ENCODE measurements at places on chromosomes 1 and 21.

DNA sequence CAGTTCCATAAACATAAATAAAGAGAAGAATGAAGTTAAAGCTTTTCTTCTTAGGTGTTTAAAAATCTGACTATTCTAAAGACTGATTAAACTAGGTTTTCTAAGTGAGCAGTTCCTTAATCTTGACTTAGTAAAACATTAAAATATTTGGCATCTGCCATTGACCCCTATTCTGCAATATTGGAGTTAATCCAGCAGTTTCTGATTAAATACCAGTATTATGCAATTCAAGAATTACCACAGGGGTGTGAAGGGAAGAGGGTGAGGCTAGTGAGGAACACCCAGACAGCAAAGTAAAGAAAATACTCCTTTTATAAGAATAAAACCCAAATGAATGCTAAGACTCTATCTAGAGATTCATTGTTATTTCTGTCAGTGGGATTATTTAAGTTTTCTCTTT is 40.9 kb downstream of the CLIC4 start:
- no peak for DNase-seq

DNA sequence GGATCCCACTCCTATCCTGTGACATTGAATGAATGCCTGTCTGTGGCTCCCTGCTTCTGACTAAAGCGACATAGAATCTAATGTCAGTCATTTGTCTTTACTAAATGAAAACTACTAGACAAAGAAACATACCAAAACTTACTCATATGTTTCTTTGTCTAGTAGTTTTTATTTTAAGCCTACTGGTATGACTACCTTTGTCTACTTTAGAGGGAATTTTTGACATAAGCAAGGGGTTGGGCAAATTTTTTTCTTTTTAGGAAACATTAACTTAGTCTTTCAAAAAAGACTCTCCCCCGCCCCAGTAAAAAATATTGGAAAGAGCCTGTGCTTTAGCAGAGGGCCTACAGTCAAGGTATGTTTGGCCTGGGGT is 4.9 kb downstream of the NEK7 start:
- DNase-seq, result no peak

DNA sequence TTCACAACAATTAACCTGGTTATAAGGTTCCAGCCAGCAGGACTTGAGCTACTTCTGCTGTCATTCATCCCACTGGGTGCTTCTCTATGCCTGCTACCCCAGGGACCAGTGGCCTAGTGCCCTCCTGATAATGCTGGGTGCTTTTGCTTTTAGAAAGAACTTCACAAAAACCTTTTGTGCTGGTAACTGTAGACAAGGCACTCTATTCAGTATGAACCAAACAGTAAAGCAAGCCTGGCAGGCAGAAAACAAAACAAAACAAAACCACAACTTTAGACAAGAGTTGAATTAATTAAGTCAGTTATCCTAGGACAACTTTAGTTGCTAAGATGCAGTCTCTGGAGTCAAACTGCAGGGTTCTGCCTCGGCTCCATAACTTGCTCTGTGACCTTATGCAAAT is 61.9 kb upstream of the ADGRL2 start:
- no peak for DNase-seq

DNA sequence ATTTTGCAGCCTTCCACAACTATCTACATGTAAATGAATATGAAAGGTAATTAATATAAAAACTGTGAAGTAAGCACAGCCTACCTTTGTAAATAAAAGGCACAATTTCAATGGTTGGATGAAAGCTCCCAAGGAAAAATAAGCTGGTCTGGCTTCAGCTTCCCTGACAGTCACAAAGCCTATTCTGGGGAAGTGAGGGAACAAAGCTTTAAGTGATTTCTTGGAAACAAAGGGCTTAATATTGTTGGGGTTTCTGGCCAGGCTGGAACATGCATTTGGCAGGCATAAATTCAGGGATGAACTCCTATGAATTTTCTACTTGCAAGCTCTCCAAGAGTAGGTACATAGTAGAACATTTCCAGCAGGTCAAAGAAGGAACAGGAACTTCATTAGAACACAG is 17.3 kb downstream of the BCAS2 start:
- DNase-seq, result no peak

- DNase-seq, result peak; percentile 78
These were observed 23.6 kb upstream of the KIRREL1 start for GRCh38 chr1:157969697-157970485.

- DNase-seq, result no peak
These were observed 31.9 kb downstream of the GDAP2 start for GRCh38 chr1:117897551-117897950.

DNA sequence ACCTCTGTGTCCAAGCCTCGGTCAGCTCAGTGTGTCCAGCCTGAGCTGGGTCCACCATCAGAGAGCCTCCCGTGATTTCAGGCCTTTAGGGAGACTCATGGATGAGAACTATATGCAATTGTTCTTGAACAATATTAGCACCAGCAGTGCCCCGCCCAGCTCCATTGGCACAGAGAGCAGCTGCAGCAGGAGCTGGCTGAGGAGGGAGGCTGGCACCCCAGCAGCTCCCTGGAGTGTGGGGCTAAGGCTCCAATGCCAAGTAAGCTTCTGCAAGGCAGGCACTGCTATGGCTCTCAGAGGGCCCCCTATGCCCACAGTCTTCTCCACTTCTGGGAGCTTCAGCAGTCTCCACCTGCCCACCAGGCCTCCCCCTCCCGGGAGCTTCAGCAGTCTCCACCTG is 593.3 kb downstream of the MATN1 start:
- DNase-seq, result no peak

- no peak for DNase-seq
These were observed 53.6 kb upstream of the EFHD2 start for GRCh38 chr1:15355968-15356625.

- no peak for DNase-seq
These were observed 108.6 kb downstream of the NTMT2 start for GRCh38 chr1:170254371-170254770.

GRCh38 chr1:161074676-161075368 is 5.1 kb upstream of the ARHGAP30 start:
- peak; percentile 76 for DNase-seq

GRCh38 chr1:42319871-42320484 is 15.1 kb downstream of the FOXJ3 start:
- no peak for DNase-seq

DNA sequence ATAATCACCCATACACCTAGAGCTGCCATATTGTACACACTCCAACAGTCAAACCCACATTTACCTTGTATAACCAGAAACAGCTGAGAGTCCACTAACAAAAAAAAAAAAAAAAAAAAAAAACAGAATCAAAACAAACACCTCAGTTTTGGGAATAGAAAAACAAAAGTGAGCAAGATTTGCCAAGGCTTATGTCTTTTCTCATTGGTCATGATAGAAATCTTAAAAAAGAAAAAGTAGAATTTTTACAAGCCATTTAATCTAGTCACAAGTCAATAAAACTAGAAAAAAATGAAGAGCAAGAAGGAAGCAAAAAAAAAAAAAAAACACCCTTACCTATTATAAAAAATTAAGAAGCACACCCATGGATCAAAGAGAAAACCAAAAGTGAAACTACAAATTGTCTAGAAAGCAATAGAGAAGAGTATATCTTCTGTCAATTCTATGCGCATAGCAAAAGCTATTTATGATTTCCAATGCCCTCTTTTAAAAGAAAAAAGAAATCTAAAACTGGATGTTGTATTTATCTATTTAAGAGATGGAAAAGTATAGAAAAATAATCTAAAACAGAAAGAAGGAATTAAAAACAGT is 113.2 kb upstream of the GALNT2 start:
- DNase-seq, result no peak

DNA sequence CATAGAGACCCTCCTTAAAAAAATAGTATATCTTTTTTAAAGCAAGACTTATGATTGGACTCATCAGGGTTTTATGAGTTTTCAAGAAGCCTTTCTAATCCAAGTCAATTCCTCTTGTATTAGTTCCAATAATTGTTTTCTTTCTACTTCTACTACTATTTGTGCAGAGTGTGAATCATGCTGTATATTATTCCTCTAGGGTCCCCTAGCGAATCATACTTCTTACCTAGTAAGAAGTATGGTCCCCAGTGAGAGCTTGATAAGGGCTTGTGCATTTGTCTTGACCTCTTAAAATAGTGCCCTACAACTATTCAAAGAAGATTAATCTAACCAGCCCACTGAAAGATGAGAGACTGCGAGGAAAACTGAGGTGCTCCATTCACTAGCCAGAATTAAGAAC is 715.7 kb upstream of the ZP4 start:
- no peak for DNase-seq

DNA sequence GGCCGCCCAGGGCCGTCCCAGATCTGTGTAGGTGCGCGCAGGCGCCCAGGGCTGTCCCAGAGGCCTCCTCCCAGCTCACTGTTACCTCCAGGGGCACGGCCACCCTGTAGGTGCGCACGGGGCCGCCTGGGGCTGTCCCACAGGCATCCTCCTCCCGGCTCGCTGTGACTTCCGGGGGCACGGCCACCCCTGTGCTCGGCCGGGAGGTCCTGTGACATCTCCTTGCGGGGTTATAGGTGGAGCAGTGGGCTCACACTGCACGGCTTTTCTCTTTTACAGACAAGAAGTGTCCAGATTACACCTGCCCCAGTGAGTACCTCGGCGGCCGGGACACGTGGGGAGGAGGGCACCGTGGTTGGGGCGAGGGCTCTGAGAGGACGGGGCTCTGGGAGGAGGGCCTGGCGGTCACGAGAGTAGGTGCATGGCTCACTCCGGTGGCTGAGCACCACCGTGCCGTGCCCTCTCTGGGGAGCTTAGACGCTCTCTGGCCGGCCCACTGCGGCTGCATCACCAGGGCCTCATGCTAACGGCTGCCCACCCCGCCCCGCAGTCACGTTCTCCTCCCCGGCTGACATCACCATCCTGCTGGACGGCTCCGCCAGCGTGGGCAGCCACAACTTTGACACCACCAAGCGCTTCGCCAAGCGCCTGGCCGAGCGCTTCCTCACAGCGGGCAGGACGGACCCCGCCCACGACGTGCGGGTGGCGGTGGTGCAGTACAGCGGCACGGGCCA is 21.4 kb downstream of the COL6A1 start:
- no peak for DNase-seq

DNA sequence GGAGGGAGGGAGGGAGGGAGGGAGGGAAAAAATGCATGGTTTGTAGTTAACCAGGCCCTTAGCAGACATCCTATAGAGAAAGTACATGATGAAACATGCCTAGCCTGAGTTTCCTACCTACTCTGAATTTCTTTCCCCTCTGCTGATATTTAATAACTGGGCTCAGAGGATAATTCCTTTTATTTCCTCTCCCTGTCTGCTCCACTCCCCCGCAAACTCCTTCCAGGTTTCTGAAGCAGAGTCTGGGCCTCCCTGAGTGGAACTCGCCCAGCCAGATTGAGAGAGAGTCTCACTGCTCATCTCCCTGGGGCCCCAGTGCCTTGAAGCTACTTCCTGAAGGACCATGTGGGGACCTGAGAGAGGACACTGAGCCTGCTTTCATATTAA is 111.9 kb upstream of the SLC44A3 start:
- no peak for DNase-seq

Measured in T47D (cell line).